T-helper 9 cell (primary cell): ENCODE measurements at places on chromosomes 1 and 21.

GRCh38 chr1:109716570-109717090, 4.6 kb downstream of the GSTM5 start:
- DNase-seq, result no peak

DNA sequence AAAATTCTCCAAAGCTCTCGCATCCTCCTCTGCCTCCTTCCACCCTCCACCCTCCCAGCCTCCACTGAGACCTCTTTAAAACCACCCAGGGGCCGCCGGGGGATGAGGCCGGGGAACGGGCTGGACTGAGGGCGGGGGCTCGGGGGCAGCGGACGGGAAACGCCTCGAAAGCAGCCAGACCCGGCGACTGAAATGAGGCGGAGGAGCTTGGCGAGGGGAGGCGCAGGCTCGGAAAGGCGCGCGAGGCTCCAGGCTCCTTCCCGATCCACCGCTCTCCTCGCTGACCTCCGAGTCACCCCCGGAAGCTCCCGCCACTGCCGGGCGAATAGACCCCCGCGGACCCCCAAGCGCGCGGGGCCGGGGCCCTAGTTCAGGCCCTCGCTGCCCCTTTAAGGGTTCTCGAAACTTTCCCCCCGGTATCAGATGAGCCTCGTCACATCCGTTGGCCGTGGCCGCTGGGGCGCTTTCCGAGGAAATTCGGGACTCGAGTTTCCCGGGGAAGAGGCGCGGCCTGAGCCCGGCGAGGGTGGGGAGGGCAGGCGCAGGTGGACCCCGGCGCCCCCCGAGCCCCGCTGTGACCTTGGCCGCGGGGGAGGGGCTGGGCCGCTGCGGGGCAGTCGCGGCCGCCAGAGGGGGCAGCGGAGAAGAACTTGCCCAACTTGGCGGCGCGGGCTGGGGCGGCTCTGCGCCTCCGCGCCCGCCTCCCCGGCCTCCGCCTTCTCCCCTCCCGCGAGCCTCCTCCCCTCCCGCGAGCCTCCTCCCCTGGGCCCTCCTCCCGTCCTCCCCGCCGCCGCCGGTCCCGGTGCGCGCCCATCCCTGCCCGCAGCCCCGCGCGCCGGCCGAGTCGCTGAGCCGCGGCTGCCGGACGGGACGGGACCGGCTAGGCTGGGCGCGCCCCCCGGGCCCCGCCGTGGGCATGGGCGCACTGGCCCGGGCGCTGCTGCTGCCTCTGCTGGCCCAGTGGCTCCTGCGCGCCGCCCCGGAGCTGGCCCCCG, at the start of gene BACE2:
Gene BACE2 (plus strand): TSS at position 813 of the 995 bp plus-strand sequence. CDS start 104 bp downstream, at position 917.
- no peak for DNase-seq

- no peak for DNase-seq
Measured at GRCh38 chr1:76576876-76577524, 290.3 kb upstream of the ST6GALNAC5 start.

DNA sequence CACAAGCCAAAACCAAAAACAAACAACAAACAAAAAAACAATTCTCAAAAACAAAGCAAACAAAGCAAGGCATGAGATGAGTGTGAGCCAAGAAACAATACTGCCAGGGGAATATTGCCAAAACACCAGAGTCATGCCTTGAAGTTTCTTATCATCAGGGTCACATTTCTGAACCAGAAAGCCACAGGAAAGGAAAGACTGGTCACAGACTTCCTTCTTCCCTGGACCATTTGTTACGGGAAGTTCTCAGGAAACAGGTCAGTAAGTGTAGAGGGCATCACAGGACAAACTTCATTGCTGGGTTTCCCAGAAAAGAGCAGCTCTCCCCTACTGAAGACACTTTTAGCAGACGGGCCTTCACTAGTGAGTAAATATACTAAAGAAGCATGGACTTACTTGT, 191.2 kb downstream of the GABPA start:
- DNase-seq, result no peak

GRCh38 chr1:205965036-205965884, 22.0 kb upstream of the SLC26A9 start:
- no peak for DNase-seq

GRCh38 chr21:46077674-46078101, 20.2 kb upstream of the COL6A2 start:
- no peak for DNase-seq

GRCh38 chr1:117059334-117059677, 820 bp upstream of the TTF2 start:
- DNase-seq, result peak; percentile 54

- no peak for DNase-seq
Measured at GRCh38 chr1:20152599-20152930, 13.4 kb downstream of the PLA2G2F start.

- DNase-seq, result no peak
Measured at GRCh38 chr1:238606457-238606856, 715.7 kb upstream of the ZP4 start.

DNA sequence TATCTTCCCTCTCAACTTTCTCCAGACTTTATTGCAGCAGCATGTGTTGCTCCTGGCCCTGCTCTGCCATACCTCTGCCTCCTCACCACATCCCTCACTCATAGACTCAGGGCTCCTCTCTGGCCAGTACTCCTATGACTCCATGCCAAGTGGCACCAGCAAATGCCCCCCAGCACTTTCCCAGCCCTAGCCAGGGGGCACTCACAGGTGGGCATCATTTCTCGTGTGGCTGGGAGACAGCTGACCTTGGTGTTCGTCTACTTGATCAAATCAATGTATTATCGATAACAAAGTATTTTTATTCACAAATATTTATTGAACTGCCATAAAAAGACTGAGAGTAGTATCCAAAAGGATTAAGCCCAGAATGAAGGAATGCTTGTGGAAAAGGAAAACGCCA, 418.2 kb downstream of the FAM72C start:
- no peak for DNase-seq

DNA sequence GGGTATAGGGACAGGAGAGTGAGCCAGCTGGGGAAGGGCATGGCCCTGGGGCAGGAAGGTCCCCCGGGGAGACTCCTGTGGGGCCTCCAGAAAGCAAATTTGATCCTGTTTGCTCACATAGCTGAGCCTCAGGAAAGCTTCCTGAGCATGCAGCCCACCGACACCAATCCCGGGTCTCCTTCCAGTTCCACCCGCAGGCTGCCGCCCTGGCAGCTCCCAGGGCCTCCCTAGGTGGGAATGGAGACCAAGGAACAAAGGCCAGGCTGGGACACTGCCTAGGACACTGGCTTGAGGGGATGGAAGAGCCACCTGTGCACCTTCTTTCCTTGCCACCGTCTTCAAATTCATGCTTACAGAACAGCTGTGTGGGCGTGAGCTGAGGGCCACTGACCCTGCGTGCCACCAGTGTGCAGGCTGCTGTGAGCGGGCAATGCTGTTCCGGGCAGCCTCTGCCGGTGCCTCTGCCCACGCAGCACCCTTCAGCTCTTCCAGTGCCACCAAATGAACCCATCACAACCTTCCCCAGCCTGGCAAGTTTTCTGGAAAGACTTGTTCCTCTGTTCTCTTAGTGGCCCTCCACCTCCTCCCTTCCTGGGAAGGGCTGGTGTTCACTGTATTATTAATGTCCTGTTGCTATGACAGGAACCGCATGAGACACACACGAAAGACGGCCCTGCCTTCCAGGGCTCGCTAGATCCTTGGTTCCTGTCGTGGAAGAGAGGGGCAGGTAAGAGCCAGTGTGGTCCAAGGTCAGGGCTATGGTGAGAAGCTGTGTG, 53.6 kb downstream of the ACBD3 start:
- no peak for DNase-seq

- no peak for DNase-seq
Measured at GRCh38 chr1:154178911-154179811, 12.7 kb downstream of the TPM3 start.

DNA sequence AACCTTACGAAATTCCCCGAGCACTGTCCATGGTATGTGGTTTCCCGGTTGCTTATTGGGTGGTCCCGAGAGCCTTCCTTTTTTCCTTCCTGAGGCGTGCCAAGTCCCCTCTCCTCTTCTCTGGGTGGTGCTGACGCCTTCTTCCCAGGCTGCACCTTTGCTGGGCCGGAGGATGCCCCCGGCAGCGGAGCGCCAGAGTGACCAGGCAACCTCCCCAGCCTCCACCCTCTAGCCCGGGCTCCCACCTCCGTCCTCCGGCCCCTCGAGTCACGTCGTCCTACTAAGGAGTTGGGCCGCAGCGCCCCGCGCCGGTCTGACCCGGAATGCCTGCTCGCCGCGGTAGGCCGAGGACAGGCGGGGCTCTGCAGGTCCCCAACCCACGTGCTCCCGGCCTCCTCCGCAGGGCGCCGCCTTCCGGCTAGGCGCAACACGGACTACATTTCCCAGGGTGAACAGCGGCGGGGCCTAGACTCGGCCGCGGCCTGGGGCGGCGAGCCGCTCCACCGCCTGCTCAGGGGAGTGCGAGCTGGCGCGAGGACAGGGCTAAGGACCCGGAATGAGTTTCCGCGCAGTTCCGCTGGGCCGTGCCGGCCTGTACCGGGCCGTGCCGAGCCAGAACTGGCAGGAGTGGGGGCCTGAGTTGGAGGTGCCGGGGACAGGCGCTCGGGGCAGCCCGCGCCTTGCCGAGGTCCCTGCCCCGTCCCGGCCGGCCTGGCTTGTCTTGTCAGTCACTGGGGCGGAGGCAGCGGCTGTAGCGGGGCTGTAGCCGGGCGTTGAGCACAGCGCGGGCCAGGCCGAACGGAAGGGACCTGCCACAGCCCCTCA, at the start of gene IPO13:
Gene IPO13 (plus strand): TSS at position 715 of the 825 bp plus-strand sequence. CDS start 651 bp downstream, outside the sequence.
- peak; percentile 93 for DNase-seq

DNA sequence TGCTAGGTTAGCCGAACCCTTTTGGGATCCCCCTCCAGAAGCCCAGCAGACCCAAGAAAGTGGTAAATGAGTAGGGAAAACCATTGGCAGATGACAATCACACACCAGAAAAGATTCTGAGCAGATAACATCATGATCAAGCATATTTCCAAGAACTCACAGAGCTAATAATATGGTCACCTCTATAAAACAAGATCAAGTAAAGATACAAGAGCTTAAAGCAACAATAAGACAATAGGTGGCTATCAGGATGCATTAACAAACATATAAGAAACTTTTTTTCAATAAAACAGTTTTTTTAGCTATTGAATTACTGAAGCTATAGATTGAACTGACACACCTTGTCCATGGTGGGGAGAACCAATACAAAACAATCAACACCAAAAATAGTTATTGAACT, 29.0 kb downstream of the UBASH3A start:
- DNase-seq, result no peak

- no peak for DNase-seq
Measured at GRCh38 chr1:38686167-38686926, 173.2 kb downstream of the RRAGC start.

DNA sequence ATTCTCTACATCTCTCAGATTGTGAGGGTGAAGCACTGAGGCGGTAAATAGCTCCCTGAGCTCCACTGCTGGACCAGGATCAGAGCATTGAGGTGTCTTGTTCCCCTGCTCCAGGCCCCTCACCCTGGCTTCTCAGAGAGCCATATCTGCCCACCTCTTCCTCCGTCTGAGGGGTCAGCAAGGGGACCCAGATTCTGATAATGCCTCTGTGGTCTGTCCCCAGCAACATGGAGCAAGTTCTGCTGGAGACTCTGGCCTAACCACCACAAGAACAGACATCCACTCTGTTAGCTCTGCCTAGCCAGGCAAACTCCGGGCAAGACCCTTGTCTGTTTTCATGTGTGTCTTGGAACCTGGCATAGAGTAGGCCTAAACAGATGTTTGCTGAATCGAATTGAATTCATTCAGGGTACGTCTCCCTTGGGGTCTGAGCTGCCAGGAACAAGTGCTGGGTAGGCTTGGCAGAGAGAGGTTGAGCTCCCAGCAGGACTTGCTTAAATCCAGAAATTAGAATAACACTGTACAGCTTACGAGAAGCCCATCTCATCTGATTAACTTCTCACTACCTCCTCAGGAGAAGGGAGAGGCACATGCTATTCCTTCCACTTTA, 2.3 kb downstream of the TRAF5 start:
- no peak for DNase-seq

DNA sequence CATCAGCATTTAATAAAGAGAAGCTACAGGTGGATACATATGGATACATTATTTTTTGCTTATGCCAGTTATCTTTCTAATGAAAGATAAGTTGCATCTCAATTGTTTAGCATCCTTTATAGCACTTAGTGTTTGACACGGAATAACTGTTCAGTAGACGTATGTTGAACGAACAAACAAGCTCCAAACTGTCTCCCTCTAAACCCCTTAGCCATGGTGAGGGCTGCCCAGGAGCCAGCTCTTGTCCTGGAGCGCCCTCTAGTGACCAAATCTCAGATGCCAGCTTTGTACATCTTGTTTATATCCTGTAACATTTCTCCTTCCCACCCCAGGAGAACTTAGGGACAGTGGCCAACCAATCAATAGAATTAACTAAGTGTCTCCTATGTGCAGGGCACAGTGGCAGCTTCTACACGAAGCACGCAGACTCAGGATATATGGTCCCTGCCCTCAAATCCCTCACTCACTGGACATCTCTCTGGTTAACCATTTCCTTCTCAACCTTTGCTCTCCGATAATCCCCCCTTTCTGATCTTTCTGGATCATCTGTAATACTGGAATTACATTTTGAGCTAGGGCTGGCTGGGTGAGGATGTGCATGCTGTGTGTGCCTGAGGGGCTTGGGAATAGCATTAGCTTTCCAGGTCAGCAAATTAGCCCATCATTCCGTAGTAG, 22.9 kb downstream of the KCNA10 start:
- DNase-seq, result peak; percentile 74

DNA sequence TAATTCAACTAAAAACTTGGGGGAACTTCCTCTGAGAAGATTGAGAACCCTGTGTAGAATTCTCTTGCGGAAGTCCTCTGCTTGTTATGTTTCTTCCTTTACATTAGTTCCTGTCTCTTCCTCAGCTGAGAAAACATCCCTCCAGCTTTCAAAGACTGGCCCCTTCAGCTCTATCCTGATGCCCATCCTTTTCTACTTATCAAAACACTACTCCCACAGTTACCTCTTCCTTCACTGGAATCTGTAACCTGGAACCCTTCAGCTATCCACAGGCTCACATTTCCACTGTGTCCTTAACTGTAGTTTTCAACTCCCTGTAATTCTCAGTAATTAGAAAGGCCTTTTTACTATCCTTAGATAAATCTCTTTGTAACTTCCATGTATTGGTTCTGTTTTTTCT, 6.0 kb upstream of the DEDD start:
- DNase-seq, result no peak

GRCh38 chr1:43372172-43372571, 4.4 kb upstream of the ELOVL1 start:
- DNase-seq, result no peak

GRCh38 chr1:244165021-244165420, 113.9 kb downstream of the ZBTB18 start:
- DNase-seq, result no peak

GRCh38 chr1:171139890-171140289, 45.2 kb upstream of the FMO2 start:
- DNase-seq, result no peak

DNA sequence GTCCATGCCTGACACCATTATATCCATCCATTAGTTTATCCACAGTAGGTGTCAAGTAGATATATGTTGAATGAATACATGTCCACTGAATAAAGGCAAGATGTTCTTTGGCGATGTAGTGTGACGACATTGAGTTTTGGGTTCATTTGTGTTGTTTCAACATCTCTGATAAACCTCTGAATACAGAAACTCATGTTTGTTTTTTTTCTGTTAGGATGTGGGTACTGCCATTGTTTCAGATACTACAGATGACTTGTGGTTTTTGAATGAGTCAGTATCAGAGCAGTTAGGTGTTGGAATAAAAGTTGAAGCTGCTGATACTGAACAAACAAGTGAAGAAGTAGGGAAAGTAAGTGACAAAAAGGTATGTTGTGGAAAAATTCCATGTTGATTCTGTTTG, 28.1 kb downstream of the MDM4 start:
- no peak for DNase-seq
